NCI-H526 (cell line): ENCODE measurements at places on chromosomes 13 and 19.

- DNase-seq, result no peak
Observed at GRCh38 chr13:101530293-101530692, 77.8 kb downstream of the ITGBL1 start.

DNA sequence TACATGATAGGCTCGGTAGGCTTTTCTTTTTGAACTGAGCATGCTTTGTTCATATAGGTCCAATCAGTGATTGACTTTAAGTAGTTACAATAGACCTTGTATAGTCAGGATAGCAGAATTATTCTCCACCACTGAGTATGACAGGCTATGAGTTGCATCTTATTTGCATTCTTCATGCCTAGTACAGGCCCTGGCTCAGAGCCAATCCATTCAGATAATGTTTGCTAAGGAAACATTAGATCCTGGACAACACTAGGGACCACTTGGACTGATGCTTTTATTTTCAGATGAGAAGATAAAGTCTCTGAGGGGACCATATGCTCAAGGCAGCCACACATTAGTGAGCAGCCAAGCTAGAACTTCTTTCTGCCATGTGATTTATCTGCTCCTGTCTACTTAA lies 133.9 kb downstream of the KL start:
- DNase-seq, result peak; percentile 97

DNA sequence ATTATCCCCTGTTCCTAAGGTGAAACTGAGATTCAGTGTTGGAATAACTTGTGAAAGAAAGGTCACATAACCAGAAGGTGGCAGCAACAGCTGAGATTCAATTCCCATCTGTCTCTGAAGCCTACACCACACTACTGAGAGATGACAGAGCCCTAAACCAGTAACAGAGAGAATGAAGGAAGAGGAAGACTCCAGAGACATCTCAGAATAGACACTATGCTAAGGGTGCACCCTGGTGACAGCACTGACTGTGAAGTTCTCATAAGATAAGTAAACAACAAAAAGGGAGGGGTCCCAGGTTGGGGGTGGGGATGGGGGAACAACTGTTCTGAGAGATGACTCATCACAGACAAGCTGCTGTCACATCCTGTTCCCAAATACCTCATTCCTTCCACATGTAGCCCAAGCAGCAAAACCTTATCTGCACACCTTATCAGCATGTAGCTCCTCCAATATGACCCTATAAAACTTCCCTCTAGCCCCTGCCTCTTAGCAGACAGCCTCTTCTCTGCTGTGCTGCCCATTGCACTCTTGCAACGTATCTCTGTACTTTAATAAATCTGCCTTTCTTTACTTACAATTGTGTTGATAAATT lies 46.5 kb downstream of the UTP14C start:
- peak; percentile 38 for DNase-seq

DNA sequence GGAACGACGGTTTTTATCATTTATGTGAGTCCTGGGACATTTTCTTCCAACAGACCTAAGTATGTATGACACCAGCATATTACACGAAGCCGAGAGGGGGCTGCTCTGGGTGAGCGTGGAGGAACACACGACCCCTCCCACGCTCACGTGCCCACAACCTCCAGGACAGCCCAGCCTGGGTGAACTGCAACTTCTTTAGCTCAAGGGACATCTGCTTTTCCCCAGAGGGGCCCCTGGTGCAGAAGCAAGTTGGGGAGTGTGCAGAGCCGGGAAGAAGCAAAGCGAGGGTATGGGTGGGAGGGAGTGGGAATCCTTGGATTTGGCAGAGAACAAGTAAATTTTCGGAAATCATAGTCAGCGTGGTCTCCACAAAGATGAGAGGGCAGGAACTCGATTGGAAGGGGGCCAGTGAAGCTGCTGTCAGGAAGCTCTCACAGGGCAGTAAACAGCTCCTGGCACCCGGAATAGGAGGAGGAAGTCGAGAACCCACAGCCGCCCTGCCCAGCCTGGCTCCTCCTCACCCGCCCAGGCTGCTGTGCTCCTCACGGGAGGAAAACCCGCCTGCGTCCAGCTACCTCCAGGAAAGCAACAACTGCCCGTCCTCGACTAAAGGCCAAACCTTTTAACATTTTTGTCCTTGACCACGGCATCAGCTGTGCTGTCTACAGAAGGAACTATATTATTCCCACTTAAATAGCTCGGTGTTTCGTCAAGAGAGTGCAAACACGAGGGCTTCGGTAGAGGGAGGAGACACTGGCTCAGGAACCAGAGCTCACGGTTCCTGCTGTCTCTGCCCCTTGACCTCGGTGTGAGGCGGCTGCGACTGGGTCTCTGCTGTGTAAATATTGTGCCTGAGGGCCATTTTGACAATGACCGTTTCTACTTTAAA lies 17.2 kb upstream of the CFAP97D2 start:
- DNase-seq, result no peak

DNA sequence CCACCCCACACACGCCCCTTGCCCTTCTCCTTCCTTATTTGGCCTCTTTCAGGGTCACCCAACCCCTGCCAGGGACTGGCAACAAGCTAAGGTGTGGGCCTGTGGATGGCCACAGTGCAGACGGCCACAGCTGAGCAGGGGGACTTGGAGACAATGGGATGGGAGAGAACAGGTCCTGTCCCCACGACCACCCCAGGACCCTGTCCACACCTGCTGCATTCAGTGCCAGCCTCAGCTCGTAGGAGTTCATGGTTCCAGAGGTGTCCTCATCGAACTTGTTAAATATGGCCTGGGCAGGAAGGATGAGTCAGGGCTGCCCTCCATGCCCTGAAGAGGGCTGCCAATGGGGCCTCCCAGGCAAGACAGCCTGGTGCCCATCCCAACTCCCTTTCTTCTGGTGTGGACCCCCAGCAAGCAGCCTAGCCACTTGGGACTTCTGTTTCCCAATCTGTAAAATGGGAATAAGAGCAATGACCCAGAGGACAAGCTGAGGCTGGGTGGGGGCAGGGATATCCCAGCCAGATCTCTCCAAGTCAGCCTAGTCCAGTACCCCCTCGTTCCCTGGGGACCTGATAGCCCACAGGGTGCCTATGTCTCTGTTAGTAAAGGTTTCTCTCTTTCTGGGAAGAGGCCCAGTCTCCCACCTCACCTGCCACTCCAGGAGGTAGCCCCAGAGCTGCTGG lies 10.6 kb downstream of the CAPN12 start:
- no peak for DNase-seq

DNA sequence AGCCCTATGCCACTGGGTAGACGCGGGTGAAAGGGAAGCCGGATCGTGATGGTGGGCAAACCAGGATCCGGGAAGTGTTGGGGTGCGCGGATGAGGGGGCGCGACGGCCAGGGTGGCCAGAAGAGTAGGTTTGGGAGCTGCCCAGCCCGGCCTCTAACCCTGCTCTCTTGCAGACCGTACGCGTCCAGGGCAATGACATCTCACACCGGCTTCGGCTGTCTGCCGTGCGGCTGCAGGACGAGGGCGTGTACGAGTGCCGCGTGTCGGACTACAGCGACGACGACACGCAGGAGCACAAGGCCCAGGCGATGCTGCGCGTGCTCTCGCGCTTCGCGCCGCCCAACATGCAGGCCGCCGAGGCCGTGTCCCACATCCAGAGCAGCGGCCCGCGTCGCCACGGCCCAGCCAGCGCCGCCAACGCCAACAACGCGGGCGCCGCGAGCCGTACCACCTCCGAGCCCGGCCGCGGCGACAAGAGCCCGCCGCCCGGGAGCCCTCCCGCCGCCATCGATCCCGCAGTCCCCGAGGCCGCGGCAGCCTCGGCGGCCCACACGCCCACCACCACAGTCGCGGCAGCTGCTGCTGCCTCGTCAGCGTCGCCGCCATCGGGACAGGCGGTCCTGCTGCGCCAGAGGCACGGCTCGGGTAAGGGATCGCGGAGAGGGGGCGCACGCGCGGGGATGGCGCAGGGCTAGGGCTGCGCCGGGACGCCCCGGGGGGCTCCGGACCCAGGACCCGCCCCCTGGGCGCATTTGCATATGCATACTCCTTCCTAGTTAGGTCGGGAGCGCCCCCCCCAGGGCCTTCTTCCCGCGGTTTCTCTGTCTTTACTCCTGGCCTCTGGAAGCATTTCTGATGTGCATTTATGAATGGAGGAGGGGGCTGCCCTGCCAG lies 4.1 kb downstream of the VSTM2B start:
- DNase-seq, result no peak

- no peak for DNase-seq
Observed at GRCh38 chr13:113542751-113543424, 41.7 kb upstream of the TFDP1 start.

- DNase-seq, result no peak
Observed at GRCh38 chr13:41706152-41706551, 248.8 kb downstream of the RGCC start.

DNA sequence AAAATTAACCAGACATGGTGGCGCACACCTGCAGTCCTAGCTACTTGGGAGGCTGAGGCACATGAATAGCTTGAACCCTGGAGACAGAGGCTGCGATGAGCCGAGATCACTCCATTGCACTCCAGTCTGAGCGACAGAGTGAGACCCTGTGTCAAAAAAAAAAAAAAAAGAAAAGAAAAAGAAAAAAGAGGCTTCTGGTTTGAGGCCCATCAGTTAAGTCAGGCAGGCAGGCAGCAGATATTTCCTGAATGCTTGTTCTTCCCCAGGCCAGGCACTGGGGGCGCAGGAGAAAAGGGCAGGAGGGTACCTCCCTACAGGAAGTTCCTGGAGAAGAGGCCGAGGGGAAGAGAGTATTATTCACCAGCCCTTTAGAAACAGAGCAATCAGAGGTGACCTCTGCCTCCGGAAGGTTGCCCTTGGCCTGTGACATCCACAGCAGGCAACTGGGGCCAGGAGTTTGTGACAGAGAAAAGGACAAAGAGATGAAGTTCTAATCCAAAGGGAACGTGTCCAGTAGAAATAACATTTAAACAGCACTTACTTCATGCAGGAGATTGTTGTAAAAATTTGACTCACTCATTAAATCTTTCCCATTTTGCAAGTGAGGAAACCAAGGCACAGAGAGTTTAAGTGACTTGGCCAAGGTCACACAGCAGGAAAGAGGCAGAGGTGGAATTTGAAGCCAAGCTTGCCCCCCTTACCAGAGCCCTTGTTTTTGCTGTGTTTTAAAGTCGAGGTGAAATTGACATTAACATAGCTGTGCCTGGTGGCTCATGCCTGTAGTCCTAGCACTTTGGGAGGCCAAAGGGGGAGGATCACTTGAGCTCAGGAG lies 4.3 kb upstream of the RLN3 start:
- DNase-seq, result peak; percentile 46

GRCh38 chr13:106797081-106797640 lies 229.2 kb upstream of the ARGLU1 start:
- no peak for DNase-seq

DNA sequence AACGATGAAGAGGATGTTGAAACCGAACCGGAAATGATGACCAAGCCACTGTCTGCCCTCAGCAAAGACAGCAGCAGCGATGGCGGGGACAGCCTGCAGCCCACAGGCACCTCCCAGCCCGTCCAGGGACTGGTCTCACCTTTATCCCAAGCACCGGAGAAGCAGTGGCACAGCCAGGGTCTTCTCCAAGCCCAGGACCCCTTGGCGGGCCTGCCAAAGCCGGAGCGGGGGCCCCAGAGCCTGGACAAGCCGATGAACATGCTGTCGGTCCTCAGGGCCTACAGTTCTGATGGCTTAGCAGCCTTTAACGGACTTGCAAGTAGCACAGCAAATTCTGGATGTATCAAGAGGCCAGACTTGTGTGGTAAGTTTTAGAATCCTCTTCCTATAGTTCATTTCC lies 177.0 kb downstream of the ZNF536 start:
- DNase-seq, result no peak

DNA sequence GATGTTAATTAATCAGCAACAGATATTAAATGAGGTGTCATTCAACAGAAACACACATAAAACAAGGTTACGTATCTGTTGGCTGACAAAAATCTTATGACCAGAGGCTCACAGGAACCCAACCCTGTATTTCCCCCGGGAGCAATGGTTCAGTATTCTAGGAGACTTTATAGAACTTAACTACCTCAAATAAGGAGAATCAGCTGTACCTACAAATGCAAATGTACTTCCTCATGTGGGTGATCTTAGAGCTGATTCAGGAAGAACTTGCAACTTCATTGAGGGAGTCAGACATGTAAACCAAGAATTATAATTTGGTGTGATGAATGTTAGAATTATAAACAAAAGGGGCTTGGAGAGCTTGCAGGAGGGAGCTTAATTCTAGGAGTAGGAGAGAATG lies 20.1 kb downstream of the FGF9 start:
- DNase-seq, result no peak

GRCh38 chr19:16185768-16186123 lies 536 bp downstream of the FAM32A start:
- DNase-seq, result peak; percentile 13

DNA sequence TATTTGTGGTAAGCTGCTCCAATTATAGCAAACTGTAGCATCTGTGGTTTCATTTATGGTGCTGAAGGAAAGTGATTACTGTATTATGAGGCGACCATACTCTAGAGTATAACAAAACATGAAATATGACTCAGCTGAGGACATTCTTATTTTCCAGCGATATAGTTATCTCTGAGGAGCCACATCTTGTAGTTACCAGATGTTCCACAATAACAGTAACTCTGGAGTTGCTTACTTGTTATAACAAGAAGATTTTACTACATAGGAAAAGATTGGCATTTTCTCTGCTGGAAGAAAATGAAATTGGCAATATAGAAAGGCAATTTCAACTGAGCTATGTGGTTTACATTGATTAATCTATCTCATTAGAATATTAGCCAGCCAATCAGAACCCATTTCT lies 1634.2 kb downstream of the PCDH9 start:
- no peak for DNase-seq

DNA sequence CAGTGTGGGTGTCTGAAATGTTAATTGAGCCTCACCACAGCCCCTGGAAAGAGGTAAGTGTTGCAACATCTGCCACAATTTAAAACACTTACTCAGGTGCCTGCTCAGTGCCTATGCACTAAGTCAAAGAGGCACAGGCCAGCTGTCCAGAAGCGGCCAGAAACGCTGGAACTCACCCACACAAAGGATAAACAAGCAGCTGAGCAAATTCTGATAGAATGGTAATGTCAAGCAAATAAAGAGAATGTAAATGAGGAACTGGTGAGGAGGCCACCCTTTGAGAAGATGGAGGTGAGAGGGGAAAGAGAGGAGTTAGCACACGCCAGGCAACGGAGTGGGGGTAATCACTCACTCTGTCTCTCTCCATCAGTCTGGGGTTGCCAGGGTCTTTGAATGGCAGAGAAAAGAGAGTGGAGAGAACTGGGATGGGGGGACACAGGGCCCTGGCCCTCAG lies 67.7 kb upstream of the SERP2 start:
- peak; percentile 93 for DNase-seq

DNA sequence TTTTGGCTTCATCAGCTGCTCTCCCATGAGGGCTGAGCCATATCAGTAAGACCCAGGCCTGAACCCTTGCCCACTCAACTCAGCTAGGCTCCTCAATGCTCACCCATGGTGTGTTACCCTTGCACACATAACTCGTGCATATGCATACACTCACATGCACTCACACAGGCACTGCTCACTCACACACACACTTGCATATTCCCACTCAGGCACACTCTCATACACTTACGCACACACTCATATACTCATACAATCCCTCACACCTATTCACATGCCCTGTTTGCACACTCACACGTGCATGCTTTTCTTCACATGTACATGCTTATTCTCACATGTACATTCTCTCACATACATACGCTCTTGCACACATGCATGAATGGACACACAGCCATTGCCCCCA lies 93.8 kb downstream of the SLC7A1 start:
- DNase-seq, result no peak

- no peak for DNase-seq
Observed at GRCh38 chr19:46126086-46126580, 1.6 kb upstream of the IGFL3 start.
